ENCODE measurements at places on chromosomes 2 and 18.

DNA sequence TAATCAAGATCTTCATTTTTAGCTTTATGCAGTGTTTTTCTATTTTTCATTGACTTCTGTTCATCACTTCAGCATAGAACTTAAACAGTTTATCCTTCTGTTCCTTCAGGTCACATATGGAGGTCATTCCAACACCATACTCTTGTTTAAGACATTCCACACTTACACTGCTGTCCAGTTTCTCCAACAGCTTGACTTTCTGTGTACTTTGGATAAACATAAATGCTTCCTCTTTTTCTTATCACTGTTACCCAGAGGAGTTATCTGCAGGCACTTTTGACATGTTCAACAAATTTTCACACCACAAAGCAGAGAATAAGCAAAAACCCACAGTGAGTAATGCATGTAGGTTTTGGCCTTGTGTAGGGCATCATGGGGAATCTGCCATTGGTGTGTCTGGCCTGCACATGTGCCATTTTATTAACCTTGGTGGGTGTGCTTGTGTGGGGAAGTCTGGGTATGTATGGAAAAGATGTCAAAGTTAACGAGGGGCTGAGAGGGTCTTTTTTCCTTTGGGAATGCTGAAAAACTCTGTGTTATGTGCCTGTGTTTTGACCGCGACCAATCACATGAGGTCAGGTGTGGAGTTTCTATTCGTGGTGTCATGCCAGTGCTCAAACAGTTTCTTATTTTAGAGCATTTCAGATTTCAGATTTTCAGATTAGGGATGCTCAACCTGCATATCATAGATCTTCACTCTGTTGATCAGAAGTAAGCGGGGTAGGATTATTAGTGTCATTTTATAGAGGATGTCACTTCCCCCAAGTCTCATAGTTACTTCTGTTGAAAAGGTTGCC lies 53.9 kb upstream of the ACVR1 start:
- no peak for DNase-seq

- DNase-seq = no peak
Observed at GRCh38 chr2:133438026-133438425, 130.2 kb downstream of the NCKAP5 start.

DNA sequence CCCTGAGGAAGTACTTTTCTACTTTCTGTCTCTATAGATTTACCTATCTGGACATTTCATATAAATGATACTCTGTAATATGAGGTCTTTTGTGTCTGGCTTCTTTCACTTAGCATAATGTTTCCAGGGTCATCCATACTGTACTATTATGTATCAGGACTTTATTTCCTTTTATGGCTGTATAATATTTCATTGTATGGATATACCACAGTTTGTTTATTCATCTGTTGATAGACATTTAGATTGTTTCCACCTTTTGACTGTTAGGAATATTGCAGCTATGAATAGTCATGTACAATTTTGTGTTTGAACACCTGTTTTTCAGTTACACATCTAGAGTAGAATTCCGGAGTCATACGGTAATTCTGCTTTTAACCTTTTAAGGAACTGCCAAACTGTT lies 73.8 kb downstream of the TMEM185B start:
- no peak for DNase-seq

- DNase-seq = no peak
Observed at GRCh38 chr2:71385012-71385411, 53.4 kb downstream of the ZNF638 start.

GRCh38 chr2:66872986-66873754 lies 438.2 kb downstream of the MEIS1 start:
- no peak for DNase-seq

DNA sequence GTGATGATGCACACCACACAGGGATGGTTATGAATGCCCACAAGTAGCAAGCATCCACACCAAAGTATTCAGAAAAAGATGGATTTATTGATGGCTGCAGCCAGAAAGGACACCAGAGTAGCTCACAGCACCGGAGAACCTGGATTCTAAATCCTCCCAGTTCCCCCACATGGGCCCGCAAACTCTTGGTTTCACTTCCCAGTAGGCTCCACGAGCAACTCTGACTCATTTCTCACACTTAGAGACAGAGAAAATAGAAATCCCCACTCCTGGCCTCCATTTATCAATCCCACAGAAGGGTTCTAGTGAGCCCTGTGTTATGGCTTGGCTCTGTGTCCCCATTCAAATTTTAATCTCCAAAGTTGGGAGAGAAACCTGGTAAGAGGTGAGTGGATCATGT lies 426.7 kb upstream of the MYT1L start:
- DNase-seq = no peak

DNA sequence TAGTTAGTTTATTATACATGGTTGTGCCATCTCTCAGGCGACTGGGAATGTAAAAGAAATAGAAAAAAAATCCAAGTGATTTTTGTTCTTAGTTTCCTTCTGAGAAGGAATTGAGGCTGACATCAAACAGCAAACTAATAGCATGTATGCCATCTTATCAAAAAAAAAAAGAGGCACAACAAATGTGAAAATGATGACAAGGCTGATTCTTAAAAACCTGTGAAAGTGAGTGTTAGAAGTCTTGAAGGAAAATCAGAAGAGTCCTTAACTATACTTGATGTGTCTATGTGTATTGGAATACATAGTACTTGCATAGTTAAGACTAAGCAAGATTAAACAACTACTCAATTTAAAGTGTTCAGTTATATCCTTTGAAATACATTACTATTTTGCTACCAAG lies 161.0 kb downstream of the CCDC85A start:
- no peak for DNase-seq

- no peak for DNase-seq
Observed at GRCh38 chr2:64424416-64424987, 29.5 kb upstream of the LGALSL start.

- DNase-seq = peak; percentile 32
Observed at GRCh38 chr18:9613550-9614400, 584 bp downstream of the PPP4R1 start.

- DNase-seq = no peak
Observed at GRCh38 chr2:57908736-57909161, 137.9 kb upstream of the VRK2 start.

- DNase-seq = no peak
Observed at GRCh38 chr2:3670376-3670775, 12.4 kb downstream of the ALLC start.

DNA sequence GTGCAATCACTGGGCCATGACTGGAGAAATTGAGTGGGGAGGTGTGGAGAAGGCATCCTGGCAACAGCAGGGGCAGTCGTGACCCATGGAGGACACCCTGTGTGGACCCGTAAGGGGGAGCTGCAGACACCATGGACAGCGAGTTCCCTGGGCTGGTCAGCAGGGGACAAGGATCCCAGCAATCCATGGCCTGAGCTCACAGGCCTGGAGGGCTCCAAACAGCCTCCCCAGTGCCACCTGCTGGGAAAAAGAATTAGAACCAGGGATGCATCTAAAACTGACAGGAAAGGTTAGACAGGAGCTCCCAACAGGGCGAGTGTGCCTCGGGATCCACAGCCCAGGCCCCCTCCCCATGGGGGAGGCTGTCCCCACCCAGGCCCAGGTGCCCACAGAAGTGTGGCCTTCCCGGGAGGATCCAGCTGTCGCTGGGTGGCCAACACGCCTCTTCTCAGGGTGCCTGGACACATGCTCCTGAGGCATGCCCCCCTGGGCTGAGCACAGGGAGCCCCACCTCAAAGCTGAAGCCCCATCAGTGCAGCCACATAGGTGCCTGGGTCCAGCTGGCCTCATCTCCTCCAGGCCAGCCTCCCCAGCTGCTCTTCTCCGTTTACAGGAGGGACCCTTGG lies 20.5 kb upstream of the KIF1A start:
- DNase-seq = peak; percentile 17

- peak; percentile 27 for DNase-seq
Observed at GRCh38 chr2:216371721-216372702, at the start of gene MARCHF4. Gene MARCHF4 (minus strand): TSS chr2:216372483. CDS start chr2:216370260, 2,223 bp downstream.

DNA sequence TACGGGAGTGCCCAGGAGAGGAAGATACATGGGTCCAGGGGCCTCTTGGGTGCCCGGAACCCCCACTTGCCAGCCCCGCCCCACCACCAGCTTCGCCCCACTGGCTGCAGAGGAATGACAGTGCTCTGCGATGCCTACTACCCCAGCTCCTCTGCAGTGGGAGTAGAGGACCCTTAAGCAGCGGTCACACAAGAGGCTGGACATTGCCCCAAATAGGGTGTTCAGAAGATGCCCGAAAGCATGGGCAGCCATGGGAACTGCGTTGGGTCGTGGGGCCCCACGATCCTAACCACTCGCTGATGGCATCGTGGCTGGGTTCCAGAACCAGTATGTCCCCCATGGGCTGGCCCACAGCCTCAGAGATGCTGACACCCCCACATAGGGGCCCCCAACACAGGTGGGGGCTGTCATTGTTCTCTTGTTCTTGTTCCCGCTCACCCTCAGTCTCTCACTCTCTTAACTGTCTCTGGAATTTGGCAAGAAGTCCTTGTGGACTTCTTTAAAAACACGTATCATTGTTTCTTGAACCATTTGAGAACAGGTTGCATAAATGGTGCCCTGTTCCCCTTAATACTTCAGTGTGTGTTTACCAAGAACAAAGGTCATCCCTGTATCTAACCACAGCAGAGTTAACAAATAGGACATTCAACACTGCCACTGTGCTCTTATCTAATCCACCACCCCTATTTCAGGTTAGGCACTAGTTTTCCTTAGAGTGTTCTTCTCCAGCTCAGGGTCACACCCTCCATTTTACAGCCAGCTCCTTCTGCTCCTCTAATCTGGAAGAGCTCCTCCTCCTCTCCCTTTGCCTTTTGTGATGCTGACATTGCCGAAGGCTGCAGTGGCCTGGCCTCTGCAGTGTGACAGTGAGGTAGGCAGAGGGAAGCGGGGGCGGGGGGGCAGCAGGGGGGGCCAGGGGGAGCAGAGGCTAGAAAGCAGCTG lies 76.3 kb downstream of the STPG4 start:
- DNase-seq = no peak

DNA sequence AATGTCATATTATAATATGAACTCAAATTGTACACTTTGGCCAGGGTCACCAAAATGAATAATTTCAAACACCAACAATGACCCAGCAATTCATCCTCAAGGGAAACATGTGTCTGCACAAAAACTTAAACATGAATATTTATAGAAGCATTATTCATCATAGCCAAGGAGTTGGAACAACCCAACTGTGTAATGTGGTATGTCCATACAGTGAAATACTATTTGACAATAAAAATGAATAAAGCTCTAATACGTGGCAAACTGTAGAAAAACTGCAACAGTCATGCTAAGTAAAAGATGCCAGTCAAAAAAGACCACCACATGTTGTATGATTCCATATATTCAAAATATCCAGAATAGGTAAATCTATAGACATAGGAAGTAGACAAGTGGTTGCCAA lies 294.6 kb upstream of the CCDC68 start:
- no peak for DNase-seq

DNA sequence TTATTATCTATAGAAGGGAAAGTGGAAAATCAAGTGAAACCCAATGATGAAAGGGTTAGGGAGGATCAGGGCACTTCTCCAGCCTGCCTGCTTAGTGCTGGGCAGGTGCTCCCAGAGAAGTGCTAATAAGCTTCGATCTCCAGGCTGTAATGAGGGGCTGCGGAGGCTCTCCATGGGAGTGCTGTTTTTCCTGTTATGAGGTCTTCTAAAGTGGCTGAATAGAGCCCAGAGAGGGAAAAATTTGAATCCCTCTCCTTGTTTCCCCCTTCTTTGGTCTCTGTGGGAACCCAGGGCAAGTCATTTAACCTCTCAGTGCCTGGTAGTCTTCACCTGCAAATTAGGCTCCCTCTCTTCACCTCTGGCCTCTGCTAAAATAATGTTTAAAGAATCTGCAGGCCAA lies 351.7 kb upstream of the DCC start:
- no peak for DNase-seq

DNA sequence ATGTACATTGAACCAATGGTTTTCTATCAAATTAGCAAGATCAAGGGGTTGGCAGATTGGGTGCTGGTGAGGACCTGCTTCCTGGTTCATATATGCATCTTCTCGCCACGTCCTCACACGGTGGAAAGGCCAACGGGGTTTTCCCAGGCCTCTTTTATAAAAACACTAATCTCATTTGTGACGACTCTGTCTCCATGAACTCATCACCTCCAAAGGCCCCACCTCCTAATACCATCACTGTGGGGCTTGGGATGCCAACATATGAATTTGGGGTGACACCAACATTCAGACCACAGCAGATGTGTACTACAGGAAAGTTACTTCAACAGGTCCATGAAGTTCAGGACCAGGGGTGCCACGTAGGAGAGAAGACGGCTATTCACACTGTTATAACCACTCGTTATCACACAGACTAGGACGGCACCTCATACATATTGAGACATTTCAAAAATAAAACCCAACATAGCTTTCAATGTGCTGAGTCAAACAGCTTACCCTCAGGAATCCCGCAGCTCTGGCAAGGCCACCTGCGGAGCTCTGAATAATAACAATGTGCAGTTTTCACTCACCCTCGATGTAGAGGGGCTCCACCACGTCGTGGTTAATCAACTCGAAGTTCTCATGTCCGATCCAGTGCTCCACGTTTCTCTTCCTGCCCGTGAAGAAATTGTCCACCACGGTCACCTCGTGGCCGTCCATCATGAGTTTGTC lies 49.3 kb downstream of the UXS1 start:
- peak; percentile 60 for DNase-seq

DNA sequence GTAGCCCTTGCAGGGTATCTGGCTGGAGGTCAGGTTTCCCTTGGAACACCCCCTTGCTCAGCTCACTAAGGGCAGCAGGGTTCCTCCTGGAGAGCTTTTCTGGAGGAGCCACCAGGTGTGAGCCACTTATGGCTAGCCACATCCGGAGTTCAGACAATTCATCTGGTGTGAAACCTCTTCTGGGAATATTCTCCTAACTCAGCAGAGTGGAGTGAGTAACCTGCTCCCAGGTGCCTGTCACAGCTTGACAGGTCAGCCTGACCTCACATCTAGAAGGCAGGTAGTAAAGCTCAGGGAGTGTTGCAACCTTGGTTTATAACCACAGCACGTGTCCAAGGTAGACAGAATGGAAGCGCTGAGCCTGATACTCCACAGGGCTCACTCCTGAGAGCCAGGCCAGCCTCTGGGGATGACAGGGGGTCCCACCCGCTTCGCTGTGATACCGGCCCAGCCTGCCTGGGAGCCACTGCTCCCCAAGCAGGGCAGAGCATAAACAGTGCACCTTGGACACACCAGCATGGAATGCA lies 62.6 kb upstream of the TGFA start:
- DNase-seq = no peak

DNA sequence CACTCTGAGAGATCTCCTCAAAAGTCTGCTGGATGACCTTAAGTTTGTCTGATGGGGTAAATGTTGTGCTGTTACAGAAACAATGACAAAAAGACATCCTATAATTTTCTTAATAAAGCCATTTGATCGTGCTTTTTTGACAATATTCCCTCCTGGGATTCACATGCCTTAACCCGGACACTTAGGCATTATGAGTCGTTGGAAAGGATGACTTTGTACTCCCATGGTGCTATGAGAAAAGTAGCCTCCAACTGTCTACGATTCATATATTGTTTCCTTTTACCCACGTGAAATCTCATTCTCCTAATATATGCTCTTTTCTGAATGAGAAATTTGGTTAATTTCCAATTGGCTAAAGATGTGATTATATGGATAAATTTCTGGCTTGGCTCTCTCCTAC lies 6.1 kb upstream of the MPP4 start:
- no peak for DNase-seq
